ENCODE measurements at places on chromosomes 16 and 17. TPM values are rescaled to one million over a fixed set of nuclear protein-coding genes. Genes with fewer than 3 reads are reported as not detected.

DNA sequence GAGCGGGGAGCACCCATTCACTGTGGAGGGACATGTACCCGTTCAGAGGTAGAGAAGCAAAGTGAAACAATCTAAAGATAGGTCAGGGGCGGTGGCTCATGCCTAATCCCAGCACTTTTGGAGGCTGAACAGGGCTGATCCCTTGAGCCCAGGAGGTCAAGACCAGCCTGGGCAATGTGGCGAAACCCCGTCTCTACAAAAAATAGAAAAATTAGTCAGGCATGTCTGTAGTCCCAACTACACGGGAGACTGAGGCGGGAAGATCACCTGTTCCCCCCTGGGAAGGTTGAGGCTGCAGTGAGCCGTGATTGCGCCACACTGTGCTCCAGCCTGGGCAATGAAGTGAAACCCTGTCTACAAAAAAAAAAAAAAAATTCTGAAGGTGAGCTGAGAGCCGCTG is 21.7 kb downstream of the MYL4 start:
- DNase-seq, result no peak
- no peak overlapping the region for H3K4me3 ChIP-seq
- H3K4me1 ChIP-seq, result peaks cover 24% of the 10 kb centered on the region
- H3K27me3 ChIP-seq, result no peaks in the 10 kb centered on the region
- no peak overlapping the region for H3K27ac ChIP-seq

Gene ARHGAP44
- 19.3 TPM for total RNA-seq

GRCh38 chr16:2147981-2148671 is at the start of gene RAB26:
RAB26 (plus strand) TSS chr16:2148625; CDS start chr16:2148784, 159 bp downstream.
- DNase-seq, result no peak
- no peaks in the 10 kb centered on the region for H3K27me3 ChIP-seq
- peak within 1 kb of the TSS; percentile 55 for H3K27ac ChIP-seq

Gene OTOA
- total RNA-seq, result not detected

- peak within 1 kb of the TSS; percentile 86 for H3K4me3 ChIP-seq
- H3K27ac ChIP-seq, result peak within 1 kb of the TSS; percentile 94
- H3K27me3 ChIP-seq, result no peaks in the 10 kb centered on the region
- peaks cover 23% of the 10 kb centered on the region for H3K4me1 ChIP-seq
- no peak for DNase-seq
- no peaks in the 10 kb centered on the region for H3K36me3 ChIP-seq
These were observed at the start of gene PGS1 for GRCh38 chr17:78378225-78379130. PGS1 (plus strand) TSS chr17:78378649; CDS start chr17:78378666, 17 bp downstream.

DNA sequence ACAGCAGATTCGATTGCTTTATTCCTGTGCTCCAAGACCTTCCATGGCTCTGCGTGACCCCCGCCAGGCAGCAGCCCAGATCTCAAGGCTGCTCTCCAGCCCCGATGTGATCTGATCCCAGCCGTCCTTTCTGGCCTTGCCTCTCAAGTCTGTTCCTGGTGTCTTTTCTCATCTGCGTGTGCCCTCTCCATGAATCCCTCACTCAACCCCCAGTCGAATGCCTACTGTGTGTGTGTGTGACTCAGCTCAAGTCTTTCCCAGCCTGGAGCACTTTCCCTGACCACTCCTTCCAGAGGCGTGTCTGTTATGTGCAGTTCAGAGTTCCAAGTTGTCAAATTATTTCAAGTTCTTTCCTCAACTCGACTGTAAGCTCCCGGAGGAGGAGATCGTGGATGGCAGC is 64.0 kb downstream of the MRM1 start:
- no peak for DNase-seq
- no peak overlapping the region for H3K27ac ChIP-seq
- H3K27me3 ChIP-seq, result no peaks in the 10 kb centered on the region
- H3K4me3 ChIP-seq, result no peak overlapping the region
- H3K36me3 ChIP-seq, result no peaks in the 10 kb centered on the region
- no peaks in the 10 kb centered on the region for H3K4me1 ChIP-seq

GRCh38 chr17:1590029-1590746 is 27.6 kb upstream of the PITPNA start:
- H3K27me3 ChIP-seq, result no peaks in the 10 kb centered on the region
- H3K36me3 ChIP-seq, result peaks cover 6% of the 10 kb centered on the region
- H3K4me3 ChIP-seq, result peak overlapping the region; percentile 8
- DNase-seq, result no peak

Gene KRTAP4-6
- total RNA-seq, result not detected

Gene DYNLRB2
- total RNA-seq, result not detected

Measured in ascending aorta (tissue), 2 donors.